ENCODE measurements at places on chromosomes 6 and 20.
A peak's percentile ranks its signal among the peaks of the same experiment; 100 is the strongest.

- DNase-seq, result no peak
Measured at GRCh38 chr20:51137461-51137860, 114.6 kb upstream of the KCNG1 start.

DNA sequence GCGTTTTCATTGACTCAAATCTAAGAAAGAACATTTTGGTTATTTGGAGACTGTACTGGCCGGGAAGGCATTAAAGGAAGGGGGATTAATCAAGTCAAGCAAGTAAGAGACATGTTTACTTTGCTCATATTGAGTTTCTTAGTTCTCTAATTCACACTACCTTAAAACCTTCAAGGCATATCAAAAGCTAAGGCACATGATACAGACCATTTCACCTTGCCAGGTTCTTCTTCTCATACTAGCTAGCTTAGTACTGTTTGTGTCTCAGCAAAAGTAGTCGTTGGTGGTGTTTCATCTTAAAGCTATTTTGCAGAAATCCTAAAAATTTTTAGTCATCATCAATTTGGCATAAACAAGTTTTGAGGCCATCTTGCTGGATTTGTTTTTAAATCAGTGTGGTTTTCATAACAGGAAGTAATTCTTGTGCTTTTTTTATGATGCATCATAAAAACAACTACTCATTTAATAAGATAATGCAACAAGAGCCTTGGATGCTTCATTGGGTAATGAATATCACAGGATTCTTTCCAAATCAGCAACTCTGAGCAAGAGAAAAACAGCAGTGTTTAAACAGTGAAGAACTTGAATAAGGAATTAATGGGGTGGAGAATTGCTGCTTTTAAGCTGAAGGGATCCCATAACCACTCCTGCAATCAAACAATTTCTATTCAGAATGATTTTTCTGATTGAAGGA, 425.3 kb downstream of the EPM2A start:
- DNase-seq, result no peak

DNA sequence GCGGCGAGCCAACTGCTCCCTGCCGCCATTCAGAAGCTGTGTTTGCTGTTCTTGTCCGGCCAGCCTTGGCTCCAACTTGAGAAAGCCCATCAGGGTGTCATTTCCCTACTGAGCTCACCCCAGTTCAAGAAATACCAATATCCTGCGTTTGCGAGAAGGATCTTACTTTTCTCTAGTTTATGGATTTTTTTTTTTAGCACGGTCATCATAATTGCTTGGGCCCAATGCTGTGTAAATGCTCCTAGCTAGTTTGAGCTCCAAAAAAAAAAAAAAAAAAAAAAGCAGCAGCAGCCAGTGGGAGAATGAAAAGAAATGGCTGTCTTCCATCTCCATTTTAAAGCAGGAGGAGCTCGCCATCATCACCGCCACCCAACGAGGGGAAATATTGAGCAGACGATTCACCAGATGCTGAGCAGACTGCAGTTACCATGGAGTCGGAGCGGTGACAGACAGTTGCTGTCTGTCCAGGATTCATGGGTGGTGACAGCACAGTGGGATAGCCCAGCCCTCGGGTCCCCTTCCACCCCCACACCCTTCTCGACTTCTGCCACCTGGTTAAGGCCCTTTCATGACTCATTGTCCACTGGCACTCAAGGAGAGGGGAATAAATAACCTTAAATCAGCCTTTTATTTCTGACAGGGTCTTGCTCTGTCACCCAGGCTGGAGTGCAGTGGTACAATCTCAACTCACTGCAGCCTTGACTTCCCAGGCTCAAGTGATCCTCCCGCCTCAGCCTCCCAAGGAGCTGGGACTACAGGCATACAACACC, 132.4 kb upstream of the SNX9 start:
- DNase-seq, result no peak

GRCh38 chr20:50372770-50373088, 137.5 kb upstream of the PTPN1 start:
- DNase-seq, result peak; percentile 67

DNA sequence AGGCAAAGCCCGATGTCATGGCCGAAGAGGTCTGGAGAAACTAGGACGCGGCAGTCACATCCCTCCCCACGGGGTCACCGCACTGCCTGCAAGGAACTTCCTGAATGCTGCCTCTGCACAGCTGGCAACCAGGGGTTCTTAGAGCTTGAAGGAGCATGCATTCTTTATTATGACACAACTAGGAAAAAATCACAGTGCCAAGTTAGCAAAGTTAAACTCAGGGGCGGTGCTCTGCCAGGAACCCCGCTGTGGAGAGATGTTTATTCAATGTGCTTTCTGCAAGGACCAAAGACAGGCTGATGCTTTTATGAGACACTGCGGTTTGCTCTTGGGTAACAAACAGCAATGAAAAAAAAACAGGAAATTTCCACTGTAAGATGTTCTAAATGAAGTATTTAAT, 287.3 kb upstream of the FOXQ1 start:
- DNase-seq, result peak; percentile 77

GRCh38 chr20:60206259-60206658, 248.0 kb downstream of the CDH26 start:
- DNase-seq, result peak; percentile 55

DNA sequence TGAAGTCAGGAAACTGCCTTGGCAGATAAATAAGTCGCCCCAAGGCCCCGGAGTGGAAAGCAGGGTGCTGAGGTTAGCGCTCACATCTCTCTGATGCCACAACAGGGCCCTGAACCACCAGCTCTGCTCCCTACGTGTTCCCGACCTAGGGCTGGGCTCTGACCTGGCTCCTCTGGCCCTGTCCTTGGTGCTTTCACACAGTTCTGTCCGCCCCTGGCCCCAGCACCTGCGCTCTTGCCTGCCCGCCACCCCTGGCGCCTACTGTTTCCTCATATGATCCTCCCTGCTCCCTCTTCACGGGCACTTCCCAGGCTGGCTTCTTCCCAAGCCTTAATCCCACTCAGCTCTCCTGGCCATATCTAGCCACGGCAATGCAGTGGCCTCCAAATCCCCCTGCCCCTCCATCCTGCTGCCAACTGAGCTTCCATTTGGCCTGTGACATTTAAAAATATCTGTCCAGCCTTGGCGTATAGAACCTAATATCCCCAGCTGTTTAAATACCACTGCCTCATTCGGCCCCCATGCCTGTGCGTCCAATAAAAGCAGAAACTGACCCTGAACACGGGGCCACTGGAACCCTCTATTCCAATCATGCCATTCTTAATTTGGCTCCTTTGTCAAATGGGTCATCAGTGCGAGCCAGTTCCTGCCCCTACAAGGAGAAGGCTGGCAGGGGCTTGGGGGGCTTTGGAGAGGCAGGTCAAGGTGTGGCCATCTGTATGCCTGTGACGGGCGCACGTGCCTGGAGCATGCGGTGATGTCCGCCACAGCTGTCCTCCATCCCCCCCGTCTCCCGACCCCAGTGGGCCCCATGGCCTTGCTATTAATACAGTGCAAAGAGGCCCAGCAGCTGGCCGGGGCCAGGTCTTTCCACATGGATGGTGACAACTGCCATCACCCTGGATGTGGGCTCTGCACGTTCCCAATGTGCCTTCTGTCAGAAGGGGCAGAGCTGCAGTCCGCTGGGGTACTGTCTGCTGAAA, 27.7 kb downstream of the GNAS-AS1 start:
- DNase-seq, result no peak

DNA sequence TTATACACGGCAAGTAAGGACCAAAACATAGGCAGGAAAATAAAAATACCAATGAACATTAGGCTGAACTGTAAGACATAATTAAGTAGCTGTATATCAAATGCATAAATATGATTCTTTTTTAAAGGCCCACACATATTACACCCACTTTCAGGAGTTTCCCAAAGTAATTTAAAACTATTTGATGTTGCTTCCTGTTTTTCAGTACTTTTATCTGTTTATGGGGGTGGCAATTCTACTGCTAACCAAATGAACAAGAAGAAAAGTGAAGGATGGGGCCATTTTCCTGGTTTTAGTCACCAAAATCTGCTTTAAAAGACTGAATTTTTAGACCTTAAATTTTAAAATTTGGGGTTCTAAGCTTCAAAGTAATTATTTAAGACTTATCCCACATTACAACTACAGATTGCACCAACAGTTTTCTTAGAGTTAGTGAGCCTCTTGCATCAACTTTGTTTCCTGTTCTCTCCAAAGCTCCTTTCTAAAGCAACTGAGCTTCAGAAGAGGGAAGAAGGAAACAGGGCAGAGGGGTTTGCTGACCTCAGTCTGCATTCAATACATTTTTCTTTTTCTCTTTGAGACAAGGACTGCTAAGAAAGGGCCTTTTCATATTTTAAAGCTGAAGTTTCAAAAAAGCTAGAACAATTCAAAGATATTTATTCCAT, 191.0 kb downstream of the BACH2 start:
- no peak for DNase-seq

DNA sequence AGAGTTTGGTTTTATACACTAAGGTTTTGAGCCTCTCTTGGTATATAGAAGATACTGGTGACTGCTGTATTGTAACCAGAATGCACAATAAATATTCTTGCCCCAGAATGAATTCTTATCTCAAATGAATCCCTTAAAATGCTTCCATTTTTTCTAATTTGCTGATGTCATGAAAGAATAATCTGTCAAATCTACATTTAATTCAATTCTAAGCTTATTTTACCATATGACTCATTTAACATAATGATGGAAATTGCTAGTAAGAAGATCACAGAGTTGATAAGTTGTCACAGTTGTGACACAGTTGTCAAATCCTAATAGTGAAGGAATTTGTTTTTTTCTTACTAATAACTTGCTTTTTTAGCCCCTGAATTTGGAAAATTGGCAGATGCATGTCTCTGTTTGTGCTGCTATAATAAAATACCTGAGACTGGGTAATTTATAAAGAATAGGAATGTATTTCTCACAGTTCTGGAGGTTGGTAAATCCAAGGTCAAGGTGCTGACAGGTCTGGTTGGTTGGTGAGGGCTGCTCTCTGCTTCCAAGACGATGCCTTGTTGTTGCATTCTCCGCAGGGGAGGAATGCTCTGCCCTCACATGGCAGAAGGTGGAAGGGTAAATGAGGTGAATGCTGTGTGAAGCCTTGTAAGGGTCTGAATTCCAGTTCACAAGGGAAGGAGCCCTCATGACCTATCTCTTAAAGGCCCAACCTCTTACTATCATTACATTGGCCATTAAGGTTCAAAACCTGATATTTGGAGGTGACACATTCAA, 4.7 kb downstream of the ECT2L start:
- no peak for DNase-seq

DNA sequence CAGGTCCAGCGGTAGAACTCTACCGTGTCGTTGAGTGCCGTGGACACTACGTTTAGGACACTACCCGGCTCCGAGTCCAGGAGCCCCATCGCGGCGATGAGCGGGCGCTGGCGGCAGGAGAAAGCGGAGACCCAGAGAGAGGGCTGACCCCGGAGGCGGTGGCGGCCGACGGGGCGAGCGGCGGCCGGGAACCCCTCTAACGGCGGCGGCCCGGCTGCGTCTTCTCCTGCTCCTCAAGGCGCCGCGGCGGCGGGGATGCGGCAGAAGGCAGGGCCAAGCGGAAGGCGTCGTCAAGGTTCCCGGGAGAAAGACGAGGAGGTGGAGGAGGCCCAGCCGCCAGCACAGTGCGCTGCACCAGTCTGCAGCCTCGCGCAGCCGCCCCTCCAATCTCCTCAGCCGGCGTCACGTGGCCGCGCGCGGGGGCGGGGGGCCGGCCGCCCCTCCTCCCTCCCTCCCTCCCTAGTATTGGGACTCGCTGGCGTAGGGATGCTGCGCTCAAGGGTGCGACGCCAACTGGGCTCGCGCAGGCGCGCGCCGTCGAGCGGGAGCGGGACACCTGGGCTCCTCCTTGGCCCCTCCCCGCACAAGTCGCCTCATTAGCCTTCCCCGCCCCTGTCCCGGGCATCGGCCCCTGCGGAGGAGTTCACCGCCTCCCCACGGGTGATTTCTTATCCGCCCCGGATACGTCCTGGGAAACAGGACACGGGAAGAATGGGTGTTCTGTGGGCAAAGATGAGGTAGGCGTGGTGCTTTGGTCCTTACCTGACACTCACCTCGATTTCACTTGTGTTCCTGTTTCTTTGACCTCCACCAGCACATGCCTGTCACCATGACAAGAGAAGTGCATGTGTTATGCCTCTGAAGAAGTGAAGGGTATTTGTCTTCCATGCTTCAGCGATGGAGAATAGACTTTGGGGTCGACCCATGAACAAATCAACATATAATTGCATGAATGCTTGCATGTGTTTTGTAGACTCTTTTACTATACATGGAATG, at the start of gene ELOVL4:
ELOVL4 (minus strand) TSS at position 363 of the 996 bp plus-strand sequence; CDS start at position 89, 274 bp downstream.
- DNase-seq, result no peak

GRCh38 chr20:51595058-51595532, 52.6 kb upstream of the NFATC2 start:
- peak; percentile 92 for DNase-seq

- DNase-seq, result peak; percentile 97
Measured at GRCh38 chr20:1469925-1470571, 3.4 kb upstream of the NSFL1C start.

DNA sequence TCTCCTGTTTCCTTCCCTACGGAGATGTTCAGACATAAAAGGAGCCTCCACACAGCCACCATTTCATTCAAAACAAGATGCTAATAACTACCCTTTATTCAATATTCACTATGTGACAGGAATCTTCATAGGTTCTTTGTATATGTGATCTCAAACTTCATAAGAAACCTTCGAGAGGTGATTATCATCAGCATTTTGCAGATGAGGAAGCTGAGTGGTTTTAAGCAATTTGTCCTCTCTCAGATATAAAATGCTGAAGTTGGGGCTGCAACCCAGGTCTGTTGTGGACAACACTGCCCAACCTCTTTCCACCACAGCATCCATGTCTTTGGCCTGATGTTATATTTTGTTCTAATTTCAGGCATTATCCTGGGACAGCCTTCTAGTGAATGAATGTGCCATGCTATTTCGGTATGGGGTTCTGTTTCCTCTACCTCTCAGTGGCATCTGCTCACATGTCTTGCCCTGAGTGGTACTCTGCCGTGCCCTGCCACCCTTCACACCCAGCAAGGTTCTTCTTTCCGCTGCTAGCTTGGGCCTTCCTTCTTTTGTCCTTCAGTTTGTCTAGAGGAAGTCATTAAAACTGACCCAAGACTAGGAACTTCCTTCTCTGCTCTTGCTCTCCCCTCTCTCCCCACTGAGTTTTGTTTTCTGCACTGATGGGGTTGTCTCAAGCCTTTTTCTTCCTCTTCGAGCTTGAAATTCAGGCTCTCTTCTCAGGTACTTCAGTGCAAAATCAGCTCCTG, 300.9 kb upstream of the PRDM1 start:
- no peak for DNase-seq

- no peak for DNase-seq
Measured at GRCh38 chr6:134138226-134138975, 86.0 kb upstream of the SLC2A12 start.

GRCh38 chr20:32964575-32964974, 39.7 kb downstream of the SUN5 start:
- DNase-seq, result no peak

GRCh38 chr20:60101201-60101890, 143.1 kb downstream of the CDH26 start:
- no peak for DNase-seq

GRCh38 chr6:120378582-120379220, 955.6 kb downstream of the TBC1D32 start:
- DNase-seq, result peak; percentile 74
